ENCODE measurements at places on chromosomes 2 and 18.
A peak's percentile ranks its signal among the peaks of the same experiment; 100 is the strongest.

- no peak for DNase-seq
These were observed 19.8 kb downstream of the SMIM21 start for GRCh38 chr18:75407468-75408437.

- DNase-seq = no peak
These were observed 124.8 kb upstream of the XPO1 start for GRCh38 chr2:61662990-61663389.

- DNase-seq = no peak
These were observed 395.5 kb upstream of the HNRNPA3 start for GRCh38 chr2:176817061-176817565.

DNA sequence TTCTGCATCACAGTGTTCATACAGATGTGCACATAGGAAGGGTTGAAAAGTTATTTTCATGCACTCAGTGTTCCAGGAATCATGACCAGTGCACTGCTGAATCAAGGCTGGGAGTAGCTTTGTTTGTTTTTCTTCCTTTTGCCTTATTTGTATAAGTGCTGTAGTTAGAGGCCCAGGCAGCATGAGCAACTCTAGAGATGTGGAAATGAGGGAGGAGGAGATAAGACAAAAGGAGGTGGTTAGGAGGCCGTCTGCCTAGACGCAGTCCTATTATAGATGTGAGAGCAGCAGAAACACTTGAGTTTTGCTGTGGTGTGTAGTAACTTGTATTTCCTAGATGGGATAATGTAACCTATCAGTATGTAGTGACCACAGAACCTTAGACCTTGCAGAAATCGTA lies 264.3 kb upstream of the RASGRP3 start:
- DNase-seq = no peak

- DNase-seq = no peak
These were observed 38.8 kb downstream of the SCN2A start for GRCh38 chr2:165277860-165278656.

GRCh38 chr2:183035954-183036669 lies 2.1 kb downstream of the NCKAP1 start:
- DNase-seq = no peak

GRCh38 chr2:174051741-174052583 lies 86.8 kb upstream of the SP3 start:
- DNase-seq = peak; percentile 14

- no peak for DNase-seq
These were observed 59.5 kb downstream of the RABL2A start for GRCh38 chr2:113686537-113686936.

DNA sequence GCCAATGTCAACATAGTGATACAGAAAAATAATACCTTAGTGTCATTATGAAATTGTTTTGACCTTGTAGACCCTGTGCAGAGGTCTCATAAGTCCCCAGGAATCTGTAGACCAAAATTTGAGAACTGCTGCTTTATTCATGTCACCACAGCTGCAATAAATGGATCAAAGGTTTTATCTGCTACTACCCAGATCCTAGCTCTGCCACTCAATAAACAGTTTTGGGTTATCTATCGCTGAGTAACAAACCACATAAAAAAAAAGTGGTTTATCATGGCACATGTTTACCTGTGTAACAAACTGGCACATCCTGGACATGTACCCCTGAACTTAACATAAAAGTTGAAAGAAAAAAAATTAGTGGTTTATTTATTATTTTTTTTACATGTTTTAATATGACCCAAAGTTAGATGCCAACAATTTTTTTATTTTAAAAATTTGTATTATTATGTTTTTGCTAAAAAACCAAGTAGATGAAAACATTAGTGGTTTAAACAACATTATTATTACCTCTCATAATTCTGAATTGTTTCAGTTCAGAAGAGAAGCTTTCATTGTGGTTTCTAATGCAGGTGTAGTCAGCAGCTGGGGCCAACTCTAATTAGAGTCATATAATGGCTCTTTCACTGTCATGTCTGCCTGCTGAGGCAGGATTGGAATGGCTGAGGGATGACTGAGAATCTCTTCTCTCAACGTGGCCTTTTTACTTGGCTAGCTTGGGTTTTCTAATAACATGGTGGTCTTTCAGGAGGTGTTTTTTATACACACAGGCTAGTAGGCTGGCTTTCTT lies 103.3 kb upstream of the SLC38A11 start:
- no peak for DNase-seq

DNA sequence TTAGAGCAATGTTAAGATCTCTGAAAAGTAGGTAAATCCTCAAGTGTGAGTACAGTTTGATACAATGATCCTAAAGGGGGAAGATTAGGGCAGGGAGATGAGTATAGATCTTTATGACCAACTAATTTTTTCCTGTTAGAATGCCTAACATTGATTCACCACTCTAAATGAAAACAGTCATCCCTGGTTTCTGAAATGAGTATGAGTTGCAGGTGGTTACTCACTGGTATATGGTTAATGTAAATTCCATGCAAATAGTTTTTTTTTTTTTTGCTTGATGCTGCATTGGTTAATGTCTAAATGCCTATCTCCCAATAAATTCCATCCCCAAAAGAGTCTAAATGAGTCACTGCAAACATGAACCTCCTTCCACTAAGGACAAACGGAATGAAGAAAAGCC lies 55.0 kb upstream of the SERPINB2 start:
- DNase-seq = no peak

- no peak for DNase-seq
These were observed 109.1 kb downstream of the CABLES1 start for GRCh38 chr18:23244401-23244800.

DNA sequence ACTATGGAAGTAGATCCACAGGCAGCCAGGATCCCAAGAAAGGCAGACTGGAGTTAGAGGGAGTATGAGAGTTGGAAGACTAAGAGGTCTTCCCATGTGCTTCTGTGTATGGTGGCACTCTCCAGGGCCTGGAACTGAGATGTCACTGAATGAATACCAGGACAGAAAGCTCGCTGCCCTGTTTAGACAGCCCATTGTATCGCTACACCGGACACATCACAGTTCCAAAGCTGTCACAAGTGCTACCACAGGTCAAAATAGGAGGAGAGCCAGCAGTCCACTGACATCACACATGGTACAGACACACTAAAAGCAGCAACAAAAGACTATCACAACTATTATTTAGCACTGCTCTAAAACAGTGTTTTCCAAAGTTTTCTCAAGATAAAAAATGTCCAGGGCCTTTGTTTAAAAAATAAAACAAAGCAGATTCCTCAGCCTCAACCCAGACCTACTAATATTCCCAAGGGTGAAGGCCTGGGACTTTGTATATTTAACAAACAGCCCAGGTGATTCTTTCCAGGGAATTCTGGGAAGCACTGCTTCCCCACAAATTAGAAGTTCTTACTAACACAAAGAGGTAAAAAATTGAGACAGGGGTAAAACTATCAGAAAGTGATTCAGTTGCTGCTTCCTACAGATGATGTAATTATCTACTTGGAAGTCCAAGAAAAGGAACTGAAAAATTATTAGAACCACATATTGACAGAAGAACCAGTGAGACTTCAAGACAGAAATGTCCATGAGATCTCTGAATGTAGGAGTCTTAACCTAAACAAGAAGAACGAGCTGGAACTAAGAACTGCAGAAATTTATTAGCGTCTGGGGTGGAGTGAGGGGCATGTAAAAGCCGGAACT lies 116.0 kb downstream of the DTNB start:
- no peak for DNase-seq

DNA sequence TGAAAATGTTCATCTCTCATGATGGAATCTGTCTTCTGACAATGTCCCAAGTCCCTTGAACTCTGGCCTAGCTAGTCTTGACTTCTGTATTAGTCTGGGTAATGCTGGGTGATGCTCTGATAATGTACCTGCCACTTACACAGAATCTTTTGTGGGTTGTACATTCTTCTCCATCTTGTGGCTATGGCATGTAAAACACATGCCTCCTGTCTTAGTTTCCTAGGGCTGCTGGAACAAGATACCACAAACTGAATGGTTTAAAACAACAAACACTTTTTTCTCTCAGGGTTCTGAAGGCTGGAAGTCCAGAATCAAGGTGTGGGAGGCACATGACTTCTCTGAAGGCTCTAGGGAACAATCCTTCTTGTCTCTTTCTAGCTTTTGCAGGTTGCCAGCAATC lies 57.1 kb downstream of the RAPGEF4 start:
- DNase-seq = no peak

GRCh38 chr2:20584045-20584398 lies 66.9 kb downstream of the HS1BP3 start:
- DNase-seq = no peak

DNA sequence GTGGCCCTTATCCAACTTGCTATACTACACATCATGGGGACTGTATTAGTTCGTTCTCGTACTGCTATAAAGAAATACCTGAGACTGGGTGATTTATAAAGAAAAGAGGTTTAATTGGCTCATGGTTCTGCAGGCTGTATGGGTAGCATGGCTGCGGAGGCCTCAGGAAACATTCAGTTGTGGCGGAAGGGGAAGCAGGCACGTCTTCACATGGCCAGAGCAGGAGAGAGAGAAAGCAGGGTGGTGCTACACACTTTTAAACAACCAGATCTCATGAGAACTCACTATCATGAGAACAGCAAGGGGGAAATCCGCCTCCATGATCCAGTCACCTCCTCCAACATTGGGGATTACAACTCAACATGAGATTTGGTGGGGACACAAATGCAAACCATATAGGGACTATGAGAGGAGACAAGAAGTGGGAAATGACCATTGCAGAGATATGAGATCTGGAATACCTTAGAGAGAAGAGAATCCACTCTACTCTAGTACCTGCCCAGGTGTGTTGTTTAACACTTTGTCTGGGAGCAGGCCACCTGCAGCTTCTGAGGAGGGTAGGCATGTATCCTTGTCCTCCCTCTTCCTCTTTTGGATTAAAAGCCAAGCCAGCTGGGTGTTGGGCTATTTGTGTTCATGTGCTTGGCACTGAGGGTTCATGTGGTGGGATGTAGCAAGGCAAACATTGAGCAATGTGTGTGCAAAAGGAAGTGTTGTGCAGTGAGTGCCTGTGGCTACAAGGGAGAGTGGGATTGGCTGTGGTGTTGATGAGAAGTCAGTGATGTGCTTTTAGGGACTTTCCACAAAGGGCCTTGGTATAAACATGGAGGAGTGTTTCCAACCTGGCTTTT lies 22.8 kb downstream of the TTLL4 start:
- no peak for DNase-seq

DNA sequence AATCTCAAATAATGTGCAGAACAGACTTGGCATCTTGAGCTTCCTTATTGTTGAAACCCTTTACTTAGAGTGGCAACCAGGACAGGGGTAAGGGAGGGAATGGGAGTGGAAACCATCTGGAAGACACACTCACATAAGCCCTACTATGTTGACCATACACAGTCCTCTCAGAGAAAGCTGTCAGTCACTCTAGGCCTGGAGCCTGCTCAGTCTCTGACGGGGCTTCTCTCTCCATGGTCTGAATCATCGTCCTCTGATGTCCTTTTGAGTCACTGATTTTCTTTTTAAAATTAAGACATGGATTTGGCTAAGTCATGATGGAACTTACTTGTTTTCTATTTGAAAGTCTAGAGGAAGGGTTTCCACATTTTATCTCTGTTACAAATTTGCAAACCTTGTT lies 74.0 kb downstream of the MYO1B start:
- DNase-seq = no peak

GRCh38 chr2:148642891-148643416 lies 1.6 kb upstream of the EPC2 start:
- DNase-seq = no peak

DNA sequence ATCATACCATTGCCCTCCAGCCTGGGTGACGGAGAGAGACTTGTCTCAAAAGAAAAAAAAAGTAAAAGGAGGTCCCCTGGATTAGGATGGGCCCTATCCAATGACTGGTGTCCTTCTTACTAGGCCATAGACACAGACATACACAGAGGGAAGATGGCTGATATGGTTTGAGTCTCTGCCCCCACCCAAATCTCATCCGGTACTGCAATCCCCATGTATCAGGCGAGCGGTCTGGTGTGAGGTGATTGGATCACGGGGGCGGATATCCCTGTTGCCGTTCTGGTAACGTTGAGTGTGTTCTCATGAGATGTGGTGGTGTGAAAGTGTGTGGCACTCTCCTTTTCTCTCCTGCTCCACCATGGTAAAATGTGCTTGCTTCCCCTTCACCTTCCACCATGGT lies 7.8 kb upstream of the CNDP2 start:
- DNase-seq = no peak

DNA sequence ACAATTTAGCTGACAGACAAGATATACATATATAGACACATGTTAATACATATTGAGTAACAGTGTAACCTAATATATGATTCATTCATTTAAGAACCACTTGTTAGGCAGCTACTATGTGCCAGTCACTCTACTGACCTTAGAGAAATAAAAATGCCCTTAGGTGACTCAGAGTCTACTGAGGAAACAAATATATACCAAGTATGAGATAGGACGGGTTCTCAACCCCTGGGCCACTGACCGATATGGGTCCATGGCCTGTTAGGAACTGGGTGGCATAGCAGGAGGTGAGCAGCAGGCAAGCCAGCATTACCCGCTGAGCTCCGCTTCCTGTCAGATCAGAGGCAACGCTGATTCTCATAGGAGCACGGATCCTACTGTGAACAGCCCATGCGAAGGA lies 14.8 kb downstream of the STRN start:
- no peak for DNase-seq

- DNase-seq = no peak
These were observed 27.6 kb downstream of the AAK1 start for GRCh38 chr2:69615969-69616368.

DNA sequence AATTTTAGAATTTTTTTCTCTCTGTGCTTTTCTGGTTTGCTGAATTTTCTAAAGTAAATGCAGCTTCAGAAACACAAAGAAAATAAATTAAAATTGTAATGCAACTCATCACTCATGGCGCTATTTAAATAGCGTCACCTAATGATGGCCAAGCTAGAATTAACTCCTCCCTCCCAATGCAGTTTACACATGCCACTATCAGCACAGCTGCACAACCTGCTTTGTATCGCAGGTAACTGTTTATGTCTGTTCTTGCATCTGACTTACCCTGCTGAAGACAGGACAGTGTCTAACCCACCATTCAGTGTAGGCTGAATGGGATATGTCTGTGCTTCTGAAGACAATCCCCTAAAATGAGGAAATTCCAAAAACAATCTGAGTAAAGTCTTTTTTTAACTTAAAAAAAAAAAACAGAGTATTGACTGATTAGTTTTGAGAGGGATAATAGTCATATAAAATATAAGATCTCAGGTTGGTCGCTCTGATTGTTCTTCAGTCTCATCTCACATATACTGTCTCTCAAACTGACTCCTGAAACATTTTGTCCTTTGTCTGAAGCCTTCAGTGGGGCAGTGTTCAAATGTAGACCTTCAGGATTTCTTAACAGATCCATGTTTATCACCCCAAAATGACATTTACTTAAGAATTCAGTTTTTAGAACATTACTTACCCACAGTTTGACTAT lies 271.4 kb downstream of the ZEB2 start:
- DNase-seq = no peak
